ENCODE measurements at places on chromosomes 13 and 19. TPM values are rescaled to one million over a fixed set of nuclear protein-coding genes. Genes with fewer than 3 reads are reported as not detected.

The IGFL1 gene
- total RNA-seq: not detected

The IGFLR1 gene
- total RNA-seq: 10.8 TPM

The VSIG10L gene
- 2.4 TPM for total RNA-seq

The ZFR2 gene
- total RNA-seq: not detected

The EXOC3L2 gene
- 4.8 TPM for total RNA-seq

The BRME1 gene
- total RNA-seq: 0.67 TPM

The ZSCAN1 gene
- not detected for total RNA-seq

The LGALS14 gene
- not detected for total RNA-seq

The DPY19L3 gene
- 25.3 TPM for total RNA-seq

The ZNF14 gene
- 3.1 TPM for total RNA-seq

The ZNF439 gene
- 2.3 TPM for total RNA-seq
